IPS-NIHi11 (cell line): ENCODE measurements at places on chromosomes 1 and 21.
A peak's percentile ranks its signal among the peaks of the same experiment; 100 is the strongest.

GRCh38 chr21:29513535-29513934 lies 214.8 kb downstream of the BACH1 start:
- DNase-seq = no peak

GRCh38 chr1:230772457-230773395 lies 25.5 kb downstream of the CAPN9 start:
- peak; percentile 49 for DNase-seq

- DNase-seq = no peak
These were observed 27.6 kb downstream of the DNAJC8 start for GRCh38 chr1:28205243-28205642.

DNA sequence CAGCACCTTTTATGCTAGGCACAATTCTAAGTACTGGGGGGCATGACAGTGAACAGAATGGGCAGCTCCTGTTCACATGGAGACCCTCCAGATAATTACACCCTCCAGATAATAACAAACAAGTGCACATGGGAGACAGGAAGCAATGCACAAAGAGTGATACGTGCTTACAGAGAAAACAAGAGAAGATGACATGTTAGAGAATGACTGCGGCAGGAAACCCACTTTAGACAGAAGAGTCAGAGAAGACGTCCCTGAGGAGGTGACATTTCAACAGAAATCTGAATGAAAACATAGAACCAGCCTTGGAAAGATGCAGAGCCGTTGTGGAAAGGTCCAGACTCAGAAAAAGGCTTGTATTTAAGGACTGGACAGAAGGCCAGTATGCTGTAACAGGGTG lies 54.7 kb upstream of the ARTN start:
- DNase-seq = no peak

DNA sequence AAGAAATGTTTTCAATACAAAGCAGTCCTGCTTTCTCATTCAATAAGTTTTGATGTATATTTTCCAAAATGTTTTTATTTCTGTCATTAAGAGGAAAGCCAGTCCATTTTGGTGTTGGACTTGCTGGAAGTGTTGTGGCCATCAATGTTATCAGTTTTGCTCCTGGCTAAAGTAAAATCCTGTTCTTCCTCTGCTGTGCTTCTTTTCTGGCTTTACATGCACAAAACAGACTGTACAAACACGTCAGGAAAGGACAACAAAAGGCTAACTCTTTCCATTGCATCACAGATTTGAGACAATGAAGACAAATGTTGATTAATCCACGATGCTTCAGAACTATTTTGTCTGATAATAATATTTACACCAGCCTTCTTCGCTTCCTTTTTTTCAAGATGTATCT lies 735.4 kb downstream of the LTN1 start:
- no peak for DNase-seq

GRCh38 chr1:209434631-209435217 lies 148.8 kb upstream of the CAMK1G start:
- no peak for DNase-seq

GRCh38 chr1:40651138-40651857 lies 14.2 kb downstream of the RIMS3 start:
- DNase-seq = no peak

- no peak for DNase-seq
These were observed 5.1 kb downstream of the CA14 start for GRCh38 chr1:150262388-150263320.

DNA sequence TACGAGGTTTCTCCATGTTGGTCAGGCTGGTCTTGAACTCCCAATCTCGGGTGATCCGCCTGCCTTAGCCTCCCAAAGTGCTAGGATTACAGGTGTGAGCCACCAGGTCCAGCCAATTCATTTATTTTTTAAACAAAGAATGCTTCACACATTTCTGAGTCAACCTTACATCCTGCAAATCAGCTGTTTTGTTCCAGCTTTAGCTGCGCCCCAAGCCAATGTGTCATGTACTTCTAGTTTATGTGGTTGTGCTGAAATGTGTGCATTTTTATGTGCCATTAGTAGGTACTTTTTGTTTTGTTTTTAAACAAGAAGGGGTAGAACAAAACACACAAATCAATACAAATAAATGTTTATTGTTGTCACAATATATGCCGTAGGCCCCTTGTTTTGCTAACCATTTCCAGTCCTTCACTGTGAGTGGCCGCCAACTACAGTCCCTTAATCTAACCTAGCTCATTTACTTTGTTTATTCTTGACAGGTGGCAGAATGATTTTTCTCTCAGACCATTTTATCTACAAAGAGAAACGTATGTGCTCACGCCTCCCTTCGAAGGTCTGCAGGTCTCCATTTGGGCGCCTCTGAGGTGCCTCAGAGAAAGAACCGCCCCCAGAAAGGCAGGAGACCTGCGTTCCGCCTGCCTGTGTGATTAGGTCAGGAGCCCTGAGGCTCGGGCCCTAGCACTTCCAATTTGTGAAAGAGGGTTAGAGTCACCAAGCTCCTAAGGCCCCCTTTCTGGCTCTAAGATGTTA lies 2.8 kb upstream of the CASQ2 start:
- peak; percentile 42 for DNase-seq

DNA sequence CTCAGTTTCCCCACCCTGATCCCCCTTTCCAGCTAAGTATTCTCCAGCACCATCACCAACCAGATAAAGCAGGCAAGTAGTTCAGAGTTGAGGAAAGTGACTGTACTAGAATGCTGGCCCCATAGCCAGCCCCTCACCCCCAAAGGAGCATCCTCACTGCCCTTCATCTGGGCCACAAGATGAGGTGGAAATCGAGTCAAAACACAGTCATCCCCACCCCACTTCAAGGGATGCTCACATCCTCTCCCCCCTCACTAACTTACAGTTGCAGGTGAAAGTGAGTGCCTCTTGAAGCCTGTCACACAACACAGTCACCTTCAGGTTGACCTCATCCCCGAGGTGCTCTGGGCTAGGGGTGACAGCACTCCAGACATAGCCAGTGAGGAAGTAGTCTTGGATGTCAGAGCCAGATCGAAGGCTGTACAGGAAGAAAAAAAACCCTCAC lies 30.4 kb downstream of the PIK3C2B start:
- DNase-seq = no peak

- peak; percentile 89 for DNase-seq
These were observed at the start of gene ARTN for GRCh38 chr1:43933386-43934100. ARTN (plus strand) TSS chr1:43933801; CDS start chr1:43935657, 1,856 bp downstream.

DNA sequence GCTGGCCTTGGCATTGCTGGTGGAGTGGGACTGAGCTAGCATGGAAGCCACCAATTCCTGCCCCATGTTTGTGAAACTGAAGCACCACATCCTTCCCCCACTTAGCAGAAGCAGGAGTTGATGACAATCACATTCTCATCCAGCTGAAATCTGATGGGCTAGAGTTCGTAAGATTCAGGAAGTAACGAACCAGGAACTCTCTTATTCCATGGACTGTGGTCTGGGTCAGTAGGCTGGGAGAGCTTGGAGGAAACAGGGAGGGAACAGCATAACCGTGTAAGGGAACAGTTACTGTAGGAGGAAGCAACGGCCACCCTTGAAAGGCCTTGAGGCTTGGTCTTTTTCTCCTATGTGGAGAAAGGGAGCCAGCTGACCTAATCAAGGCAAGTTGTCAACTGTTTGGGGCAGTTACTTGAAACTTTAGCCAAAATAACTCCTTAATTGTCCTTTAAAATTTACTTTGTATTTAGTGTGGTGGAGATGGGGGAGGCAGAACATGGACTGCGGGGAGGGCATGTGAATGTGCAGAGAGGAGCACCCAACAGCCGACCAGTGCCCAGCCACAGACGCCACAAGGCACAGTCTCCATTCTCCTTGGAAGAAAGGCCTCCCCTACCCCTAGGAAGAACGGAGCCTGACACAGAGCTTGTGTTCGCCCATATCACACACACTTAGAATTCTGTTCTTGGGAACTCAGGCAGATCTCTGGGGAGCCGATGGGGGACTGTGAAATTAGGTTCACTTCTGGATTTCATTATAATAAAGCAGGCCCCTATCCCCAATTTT lies 2.0 kb upstream of the COQ8A start:
- DNase-seq = no peak

GRCh38 chr1:221149555-221150075 lies 270.4 kb downstream of the HLX start:
- no peak for DNase-seq

DNA sequence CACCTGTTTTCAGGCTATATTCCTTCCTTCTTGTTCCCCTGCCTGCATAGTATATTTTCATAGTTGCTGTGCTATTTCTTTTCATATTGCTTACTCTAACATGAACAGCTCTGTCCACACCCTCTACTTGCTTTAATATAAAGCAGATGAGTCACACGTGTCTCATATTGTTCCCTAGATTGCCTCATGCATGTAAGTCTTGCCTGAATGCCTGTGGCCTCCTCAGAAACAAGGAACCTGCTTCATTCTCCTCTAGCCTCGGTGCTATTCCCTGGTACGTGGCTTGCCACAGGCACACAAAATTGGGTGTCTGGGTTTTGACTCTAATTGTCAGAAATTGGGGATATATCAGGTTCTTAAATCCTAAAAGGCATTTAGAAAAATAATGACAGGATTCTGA lies 16.5 kb upstream of the PKP1 start:
- DNase-seq = no peak

DNA sequence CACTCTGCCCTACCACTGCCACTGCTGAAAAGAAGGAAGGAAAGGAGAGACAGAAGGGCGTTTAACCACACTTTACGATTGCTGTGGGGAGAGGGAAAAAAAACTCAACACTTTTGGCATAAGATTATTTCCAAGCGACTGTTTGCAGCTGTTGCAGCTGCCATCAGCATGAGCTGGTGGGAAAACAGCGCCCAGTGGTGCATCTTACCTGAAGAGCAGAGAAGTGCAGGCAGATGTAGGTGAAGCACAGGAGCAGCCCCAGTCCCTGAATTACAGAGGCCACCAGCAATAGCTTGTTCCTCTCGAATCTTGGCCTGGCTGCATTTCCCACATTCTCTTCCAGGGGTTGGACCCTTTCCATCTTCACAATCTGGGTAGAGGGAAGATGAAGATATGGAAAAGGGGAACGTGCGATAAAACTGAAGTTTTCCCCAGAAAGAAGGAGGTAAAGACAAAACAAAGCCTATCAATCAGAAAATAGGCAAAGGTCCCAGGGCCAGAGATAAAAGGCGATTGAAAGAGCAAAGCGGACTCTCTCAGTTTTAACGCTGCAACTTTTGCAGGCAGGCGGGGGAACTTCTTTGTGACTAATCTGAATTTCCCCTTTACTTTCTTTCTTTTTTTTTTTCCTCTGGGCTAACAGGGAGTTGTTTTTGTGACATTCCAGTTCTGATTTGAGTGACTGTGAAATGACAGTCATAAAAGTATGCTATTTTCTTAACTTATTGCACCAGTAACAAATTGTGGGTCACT lies at the start of gene TNFSF4:
Gene TNFSF4, minus strand, starts transcription at position 516 of the 753 bp plus-strand sequence. Its CDS starts 155 bp downstream, at position 361.
- DNase-seq = no peak

GRCh38 chr1:44368471-44369151 lies 13.6 kb upstream of the ERI3 start:
- DNase-seq = peak; percentile 45

DNA sequence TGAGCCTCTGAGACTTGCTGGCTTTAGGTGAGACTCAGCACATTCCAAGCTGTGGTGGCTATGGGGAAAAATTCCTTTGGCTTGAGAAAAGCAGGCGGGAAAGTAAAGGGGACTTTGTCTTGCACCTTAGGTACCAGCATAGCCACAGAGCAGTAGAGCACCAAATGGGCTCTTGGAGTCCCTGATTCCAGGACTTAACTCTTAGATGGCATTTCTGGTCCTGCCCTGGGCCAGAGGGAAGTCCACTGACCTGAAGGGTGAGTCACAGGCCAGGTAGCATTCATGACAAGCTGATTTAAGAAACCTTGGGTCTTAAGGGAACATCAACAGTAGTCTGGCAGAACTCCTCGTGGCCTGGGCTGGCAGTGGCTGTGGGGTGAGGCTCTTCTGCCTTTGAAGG lies 344.7 kb downstream of the DUSP10 start:
- no peak for DNase-seq

- DNase-seq = no peak
These were observed 47.6 kb downstream of the ATP6V1G3 start for GRCh38 chr1:198492872-198493271.

- no peak for DNase-seq
These were observed 117.2 kb downstream of the NRDC start for GRCh38 chr1:51761351-51761750.

DNA sequence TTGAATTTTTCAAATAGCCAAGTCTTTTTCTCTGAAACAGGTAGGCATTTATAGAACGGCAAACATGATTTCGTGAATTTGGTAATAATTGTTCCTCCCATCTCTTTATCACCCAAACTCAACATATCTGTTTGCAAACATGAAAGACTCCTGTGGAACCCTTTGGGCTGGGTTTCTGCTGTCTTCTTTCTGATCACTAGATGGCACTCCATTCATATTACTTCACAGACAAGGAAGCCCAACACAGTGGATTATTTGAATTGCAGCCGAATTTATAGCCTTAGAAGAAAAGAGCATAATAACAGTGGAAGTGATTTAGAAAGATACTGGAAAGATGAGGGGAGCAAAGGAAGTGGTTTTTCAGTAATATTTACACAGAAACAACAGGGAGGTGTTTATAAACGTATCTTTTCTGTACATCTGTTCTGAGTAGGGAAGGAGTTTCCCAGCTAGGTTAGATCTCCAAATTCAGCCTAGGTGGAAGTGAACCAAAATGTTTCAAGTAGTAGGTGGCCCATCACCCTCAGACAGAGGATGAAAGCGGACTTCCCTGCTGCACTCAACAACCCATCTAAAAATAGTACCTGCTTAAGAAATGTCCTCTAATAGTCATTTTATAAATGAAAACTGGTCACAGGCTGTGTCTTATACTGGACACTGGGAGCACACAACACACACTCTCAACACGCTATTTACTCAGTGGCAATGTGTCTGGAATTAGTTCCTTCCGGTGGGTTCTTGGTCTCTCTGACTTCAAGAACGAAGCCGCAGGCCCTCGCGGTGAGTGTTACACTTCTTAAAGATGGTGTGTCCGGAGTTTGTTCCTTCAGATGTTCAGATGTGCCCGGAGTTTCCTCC lies 67.6 kb downstream of the MAP3K21 start:
- DNase-seq = peak; percentile 56

DNA sequence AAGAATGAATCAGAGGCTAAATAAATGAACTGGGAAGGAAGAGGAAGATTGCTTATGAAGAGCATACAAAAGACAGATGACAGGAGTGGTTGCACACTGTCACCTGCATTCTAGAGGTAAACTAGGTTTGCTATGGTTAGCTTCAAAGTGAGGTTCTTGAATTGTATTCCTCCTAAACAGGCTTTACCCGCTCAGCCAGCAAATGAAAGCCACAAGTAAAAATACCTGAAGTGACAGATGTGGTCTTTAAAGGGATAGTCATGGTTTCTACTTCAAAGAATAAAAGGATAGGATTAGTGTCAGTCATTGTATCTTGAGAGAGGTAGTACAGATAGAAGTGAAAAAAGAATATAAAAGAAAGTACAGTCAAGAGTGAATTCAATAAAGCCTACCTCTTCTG lies 32.4 kb upstream of the PRDX6 start:
- DNase-seq = no peak

- DNase-seq = no peak
These were observed 756 bp downstream of the ANKRD13C start for GRCh38 chr1:70353601-70354331.
